ENCODE measurements at places on chromosomes 2 and 18. TPM values are rescaled to one million over a fixed set of nuclear protein-coding genes. Genes with fewer than 3 reads are reported as not detected.
A peak's percentile ranks its signal among the peaks of the same experiment; 100 is the strongest.

DNA sequence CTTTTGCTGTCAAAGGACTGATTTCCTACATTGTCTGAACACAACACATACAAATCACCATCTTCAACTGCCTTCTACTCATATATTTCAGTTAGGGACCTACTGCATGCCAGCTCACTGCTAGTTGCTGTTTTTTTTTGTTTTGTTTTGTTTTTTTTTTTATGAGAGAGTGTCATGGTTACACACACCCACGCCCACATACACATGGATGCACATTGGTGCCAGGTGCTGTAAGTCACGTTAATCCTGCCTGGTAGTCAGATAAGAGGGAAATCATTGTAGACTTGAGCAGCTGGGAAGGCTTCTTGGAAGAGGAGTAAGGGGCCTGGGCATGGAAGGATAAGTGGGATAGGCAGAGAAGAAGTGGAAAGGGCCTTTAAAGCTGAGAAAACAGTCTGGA is 209.9 kb downstream of the TDRD15 start:
- DNase-seq = peak; percentile 14

GRCh38 chr2:82330155-82330554 is 2025.6 kb upstream of the LRRTM1 start:
- DNase-seq = no peak

SERPINB12 gene
- not detected for total RNA-seq

DNA sequence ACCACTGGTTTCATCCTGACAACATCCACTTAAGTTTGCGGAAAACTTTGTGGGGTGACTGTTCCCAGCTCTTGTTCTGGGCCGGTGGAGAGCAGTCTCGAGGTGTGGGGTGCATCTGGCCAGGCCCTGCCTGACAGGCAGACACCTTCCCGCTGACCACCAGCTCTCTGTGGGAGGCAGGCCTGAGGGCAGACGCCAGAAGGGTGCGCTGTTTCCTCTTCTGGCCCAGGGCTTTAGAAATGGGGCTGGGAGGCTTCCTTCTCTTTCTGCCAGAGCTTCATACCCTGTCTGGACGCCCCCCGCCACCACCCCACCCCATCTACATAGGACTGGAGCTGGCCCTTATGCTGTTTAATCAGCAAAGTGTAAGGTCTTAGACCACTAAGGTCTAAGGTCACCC is 263.8 kb downstream of the LOXHD1 start:
- no peak for DNase-seq

DNA sequence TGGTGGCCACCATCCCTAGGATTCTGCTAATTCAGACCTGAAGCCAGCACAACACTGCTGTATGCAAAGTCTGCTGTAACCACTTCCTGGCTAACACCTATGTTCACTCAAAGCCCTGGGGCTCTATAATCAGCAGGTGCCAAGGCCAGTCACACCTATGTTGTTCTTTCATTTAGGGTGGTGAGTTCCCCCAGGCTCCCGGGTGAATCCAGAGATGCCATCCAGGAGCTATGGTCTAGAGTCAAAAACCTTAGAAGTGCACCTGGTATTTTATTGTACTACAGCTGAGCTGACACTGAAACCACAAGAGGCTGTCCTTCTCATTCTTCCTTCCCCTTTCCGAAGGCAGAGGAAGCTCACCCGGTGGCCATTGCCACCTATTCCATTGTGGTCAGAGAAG is 46.2 kb upstream of the CCDC141 start:
- DNase-seq = no peak

GRCh38 chr18:30748541-30748940 is 294.0 kb downstream of the DSC3 start:
- DNase-seq = no peak

PLGLB1 gene
- 0.34 TPM for total RNA-seq

DNA sequence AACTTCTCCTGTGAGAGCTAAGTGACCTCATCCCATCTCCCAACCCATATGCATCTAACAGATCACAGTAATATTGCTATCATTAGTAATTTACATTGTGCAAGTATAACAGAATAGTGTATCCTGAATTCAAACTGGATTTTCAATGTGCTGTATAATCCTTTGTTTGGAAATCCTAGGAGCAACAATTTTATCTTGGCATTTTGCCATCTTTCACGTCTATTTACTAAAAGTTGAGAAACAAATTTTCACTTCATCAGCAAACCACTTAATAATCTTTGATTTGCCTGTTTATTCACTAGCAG is 3.8 kb downstream of the HNRNPLL start:
- DNase-seq = no peak

- no peak for DNase-seq
These were observed 11.5 kb downstream of the SF3B1 start for GRCh38 chr2:197423307-197423706.

FAM168B gene
- total RNA-seq = 133 TPM

DNA sequence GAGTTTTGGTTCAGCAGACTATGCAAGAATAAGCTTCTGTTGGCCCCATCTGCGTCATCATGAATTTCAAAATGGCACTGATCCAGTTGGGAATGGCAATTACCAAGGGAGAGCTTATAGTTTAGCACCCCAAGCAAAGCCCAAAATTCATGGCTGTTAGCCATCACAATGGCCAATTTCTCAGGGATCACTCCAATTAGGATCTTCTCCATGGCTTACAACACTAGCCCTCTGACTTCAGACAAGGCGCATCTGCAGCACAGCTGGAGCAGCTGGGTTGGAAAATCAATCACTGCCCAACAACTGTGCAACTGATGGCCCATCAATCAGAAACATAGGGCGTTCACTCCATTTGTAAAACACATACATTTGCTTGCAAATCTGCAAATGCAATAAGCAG is 273.6 kb downstream of the SRBD1 start:
- DNase-seq = no peak

DNA sequence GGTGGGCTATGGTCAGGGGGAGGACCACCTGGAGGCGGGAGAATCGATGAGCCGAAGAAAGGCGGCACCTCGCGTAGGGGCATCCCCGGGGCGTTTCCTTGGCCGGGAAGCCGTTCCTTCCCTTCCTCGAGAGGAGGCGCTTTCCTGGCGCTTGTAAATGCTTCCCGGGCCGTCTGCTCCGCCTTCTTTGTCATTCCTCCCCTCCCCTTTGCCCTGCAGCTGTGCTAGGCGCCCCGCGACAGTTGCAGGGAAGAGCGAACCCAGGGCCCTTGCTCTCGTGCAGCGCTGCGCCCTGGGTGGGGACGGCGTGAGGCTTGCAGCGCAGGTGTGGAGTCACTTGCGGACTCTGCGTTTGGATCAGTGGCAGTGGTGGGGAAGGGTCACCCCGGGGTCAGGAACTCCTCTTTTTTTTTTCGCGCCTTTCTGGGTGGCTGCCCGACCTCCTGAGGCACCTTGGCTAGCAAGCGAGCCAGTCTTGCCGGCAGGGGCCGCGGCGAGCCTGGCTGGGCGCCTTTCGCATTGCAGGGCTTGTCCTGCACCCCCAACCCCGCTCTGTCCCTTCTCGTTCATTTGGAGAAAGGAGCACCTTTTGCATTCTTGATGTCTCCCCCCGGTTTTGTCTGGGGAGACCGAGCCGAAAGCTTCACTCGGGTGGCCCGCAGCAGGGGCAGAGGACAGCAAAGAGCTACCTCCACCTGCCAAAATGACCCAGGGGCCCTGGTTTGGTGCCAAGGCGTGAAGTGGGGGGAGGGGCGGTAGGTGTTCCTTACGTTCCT is 858 bp downstream of the KCNS3 start:
- DNase-seq = peak; percentile 94

DNA sequence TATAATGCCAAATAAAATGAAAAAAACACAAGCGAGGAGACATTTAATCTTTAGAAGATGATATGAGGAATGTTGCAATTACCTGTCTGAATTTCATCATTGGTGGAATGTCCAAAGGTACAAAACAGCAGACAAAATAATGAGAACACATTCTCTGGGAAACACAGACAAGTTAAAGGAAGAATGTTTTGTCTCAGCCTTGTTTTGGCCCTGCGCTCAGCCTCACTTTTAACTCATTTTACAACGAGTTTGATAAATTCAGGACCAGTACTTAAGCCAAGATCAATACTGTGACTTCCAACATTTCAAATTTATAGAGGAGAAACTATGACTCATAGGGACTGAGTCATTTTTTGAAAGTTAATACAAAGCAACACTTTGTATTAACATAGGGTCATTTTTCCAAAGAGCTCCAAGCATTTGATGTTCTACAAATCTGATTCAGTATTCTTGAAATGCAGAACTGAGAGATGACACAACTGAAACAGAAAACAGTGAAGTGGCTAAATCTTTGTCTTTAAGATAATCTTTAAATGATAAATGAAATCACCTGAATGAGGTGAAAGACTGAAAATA is 833.2 kb upstream of the CHAC2 start:
- DNase-seq = peak; percentile 62

DNA sequence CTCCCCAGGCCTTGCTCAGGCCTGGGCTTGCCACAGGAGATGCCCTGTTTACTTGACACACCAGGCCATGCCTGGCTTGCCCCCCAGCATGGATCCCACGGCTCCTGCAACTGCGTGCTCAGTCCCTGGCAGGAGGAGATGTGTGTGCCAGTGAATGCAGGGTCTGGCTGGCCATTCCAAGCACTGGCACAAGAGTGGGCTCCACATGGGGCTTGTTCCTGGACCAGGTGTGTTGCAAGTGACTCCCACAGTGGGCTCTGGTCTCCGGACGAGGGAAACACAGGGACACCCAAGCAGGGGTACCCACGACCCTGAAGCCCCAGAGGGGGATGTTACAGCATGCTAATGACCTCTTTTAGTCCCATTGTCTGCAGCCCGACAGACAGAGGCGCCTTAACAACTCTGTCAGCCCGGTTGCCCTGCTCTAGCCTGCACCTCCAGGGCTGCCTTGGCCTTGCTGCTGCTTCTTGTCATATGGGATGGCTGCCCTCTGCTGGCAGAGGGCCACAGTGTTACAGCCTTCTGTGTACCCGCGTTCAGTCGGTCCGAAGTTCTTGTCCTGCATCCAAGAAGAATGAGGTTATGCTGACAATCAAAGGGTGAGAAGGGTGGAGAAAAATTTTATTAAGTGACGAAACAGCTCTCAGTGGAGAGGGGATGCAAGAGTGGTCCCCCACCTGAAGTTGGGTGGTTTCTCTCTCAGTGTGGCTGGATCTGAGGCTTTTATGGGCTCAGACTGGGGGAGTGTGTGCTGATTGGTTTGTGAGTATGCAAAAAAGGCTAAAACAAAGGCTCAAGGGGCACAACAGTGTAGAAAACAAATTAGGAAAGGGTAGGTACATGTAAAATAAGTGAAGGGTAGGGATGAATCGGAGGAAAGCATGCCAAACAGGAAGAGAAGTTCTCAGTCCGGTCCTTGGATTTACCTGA is 180.4 kb downstream of the MBD5 start:
- peak; percentile 9 for DNase-seq

GRCh38 chr2:111042772-111043771 is 77.6 kb upstream of the BCL2L11 start:
- no peak for DNase-seq

ABCG5 gene
- 0.14 TPM for total RNA-seq

GRCh38 chr2:188189356-188189755 is 102.3 kb upstream of the GULP1 start:
- no peak for DNase-seq

DNA sequence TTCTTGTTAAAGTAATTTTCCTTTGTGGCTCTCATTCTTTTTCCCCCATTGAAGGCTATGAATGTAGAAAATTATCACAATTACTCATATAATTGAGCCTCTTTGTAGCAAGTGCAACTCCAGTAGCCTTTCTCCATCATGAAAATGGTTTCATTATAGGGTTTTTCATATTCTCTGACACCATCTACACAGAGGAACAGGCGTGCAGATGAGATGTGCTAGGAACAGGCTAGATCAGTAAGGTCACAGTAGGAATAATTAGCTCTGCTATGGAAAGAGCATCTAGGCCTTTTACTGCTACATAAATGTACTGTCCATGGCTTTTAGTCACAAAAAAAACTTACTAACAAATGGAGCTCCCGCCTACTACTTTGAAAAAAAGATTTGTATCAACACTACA is 12.6 kb upstream of the DLX1 start:
- DNase-seq = no peak

GRCh38 chr18:68220458-68220857 is 494.4 kb downstream of the TMX3 start:
- no peak for DNase-seq

TNFRSF11A gene
- total RNA-seq = 1.3 TPM

DNA sequence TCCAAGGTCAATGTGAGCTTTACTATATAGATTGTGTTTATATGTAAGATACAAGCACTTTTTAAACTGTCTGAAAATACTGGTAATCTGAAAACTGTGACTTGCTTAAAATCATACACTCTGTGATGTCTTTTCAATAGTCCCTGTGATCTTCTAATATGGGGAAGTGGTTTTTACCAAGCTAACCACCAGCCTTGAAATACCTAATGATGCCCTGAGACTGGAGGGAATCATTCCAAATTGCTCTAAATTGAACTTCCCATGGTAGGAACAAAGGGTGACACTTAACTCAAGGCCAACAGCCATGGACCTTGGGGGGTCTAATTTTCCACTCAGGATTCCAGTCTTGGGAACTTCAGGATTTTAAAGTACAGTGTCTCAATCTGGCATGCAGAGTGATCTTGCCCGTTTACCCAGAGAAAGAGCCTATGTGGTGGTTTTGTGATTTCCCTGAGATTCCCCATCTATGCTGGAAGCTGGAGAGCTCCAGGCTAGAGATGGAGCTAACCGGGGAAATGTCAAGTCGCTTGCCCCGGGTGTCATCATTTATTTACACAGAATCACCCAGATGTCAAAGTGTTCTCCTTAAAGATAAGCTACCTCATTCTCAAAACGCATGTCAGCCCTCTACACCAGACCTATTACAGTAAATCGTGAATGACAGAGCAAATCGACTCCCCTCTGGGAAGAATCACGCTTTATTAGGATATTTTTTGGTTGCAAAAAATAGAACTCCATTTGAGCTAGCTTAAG is 198.5 kb downstream of the SP3 start:
- no peak for DNase-seq

DNA sequence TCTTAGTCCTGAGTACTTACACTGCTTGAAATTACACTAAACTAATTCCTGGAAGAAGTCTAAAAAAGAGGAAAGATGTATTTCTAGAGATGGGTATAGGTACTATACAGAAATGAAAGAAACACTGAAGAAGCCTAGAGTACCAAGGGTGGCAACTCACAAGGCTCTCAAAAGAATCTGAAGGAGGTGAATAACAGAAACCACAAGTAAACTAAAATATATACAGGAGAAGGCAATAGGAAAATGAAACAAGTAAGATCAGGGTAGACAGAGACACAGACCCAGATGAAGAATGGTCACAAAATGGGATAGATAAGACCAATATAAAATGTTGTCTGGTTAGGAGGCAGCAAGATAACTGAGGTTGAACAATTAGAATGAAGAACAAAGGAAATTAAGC is 59.9 kb downstream of the USP37 start:
- no peak for DNase-seq

GRCh38 chr2:171327043-171327496 is 106.7 kb downstream of the METTL8 start:
- no peak for DNase-seq

GRCh38 chr18:32372381-32373061 is 98.2 kb downstream of the GAREM1 start:
- DNase-seq = peak; percentile 83

DNA sequence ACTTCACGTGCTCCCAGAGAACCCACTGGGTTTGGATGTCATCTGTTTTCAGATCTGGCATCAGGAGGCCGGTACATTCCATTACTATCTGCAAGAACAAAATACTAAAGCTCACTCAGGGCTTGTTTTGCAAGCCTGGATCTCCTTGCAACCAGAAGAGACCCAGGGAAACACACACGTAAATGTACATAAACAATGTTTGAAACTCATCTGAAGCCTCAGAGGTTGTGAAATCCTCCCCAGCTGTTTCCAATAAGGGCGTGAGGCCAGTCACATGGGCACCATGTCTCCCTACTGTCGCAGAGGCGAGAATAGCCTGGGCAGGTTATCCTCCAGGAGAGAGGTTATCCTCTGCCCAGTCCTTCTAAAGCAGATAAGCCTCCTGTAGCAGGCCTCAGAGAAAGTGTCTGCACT is 186.9 kb downstream of the GFPT1 start:
- DNase-seq = no peak
